ENCODE measurements at places on chromosomes 2 and 18.

DNA sequence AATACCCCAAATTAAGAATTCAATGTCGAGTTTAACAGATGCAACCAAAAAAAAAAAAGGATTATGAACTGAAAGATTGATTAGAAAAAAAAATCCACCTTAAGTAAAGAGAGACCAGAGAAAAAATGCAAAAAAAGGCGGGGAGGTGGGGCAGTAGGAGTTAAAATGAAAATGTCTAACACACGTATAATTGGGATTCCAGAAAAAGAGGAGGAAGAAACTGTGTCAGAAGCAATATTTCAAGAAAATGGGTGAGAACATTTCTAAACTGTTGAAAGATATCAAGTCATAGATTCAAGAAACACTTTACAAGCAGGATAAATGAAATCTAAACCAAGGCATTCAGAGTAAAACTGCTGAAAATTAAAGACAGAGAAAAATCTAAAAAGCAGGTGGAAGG is 226.9 kb downstream of the KLHL29 start:
- DNase-seq = no peak

DNA sequence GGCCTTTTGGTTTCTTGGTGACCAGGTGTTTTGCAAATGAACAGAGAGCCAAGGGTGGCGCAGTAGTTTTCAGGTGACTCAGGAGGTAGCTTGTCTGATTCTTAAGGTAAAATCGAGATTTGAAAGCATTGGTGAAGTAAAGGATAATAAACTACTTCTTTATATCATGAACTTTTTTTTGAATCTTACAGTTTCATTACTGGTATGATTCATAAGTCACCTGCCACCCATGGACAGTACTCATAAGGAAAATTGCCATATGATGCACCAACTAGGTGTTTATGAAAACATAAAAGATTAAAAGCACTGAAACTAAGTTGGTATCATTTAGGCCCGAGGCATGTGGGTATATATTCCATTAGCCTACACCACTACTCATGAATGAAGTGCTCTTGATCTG is 84.1 kb upstream of the MGAT5 start:
- no peak for DNase-seq

DNA sequence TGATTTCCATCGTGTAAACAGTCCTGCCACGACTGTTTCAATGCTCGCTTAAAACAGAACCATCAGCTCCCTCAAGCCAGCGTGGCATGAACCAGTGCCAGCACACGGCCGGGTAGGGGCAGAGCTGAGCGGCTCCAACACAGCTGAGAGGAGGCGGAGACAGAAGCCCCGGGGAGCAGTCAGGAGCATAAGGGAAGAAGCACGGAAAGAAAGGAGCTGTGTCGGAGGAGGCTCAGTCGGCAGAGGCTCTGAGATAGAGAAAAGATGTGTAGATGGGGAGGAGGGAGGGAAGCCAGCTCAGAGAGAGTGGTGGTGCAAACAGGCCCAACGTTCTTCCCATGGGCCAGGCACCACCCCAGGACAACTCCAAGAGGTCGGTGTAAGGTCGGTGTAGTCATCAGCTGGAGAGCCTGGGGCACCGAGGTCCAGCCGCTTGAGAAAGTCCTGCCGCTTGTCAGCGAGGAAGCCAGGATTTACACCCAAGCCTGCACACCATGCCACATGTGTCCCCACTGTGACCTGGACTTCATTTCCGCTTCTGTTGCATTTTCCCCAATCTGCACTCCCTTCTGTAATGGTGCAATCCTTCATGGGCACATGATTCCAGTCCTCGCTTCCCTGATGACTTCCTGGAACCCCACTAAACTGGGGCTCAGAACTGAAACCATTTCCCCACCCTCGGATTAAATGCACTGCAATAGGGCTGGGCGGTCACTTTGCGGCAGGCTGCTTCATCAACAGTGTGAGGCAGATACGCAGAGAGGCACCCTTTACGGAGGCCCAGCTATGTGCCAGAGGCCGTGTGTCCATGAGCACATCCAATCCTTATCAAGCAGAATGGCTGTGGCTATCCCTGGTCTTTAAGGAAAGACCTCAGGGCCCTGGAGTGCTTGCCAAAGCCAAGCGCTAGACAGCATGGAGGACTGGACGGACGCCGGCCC is 43.5 kb downstream of the CYP27C1 start:
- peak; percentile 23 for DNase-seq

GRCh38 chr2:189522435-189523151 is 58.0 kb downstream of the SLC40A1 start:
- no peak for DNase-seq

DNA sequence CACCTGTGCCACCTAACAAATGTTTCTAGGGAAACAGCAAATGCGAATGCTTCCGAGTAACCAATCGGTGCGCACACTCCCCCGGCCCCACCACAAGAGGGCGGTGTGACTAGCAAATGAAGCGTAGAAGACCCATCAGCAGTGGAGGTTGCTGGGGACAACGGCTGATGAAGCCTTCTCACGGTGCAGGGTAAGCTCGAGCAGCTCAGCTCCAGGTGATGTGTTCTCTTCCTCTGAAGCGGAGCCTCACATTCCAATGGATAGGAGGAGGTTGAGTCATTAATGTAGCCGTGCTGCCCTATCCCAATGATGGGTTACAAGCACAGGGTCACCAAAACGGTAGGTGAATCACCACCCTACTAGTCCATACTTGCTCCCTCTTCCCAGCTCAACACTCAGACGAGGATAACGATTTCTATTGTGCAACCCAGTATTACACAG is 127.6 kb upstream of the TWIST2 start:
- DNase-seq = peak; percentile 32

DNA sequence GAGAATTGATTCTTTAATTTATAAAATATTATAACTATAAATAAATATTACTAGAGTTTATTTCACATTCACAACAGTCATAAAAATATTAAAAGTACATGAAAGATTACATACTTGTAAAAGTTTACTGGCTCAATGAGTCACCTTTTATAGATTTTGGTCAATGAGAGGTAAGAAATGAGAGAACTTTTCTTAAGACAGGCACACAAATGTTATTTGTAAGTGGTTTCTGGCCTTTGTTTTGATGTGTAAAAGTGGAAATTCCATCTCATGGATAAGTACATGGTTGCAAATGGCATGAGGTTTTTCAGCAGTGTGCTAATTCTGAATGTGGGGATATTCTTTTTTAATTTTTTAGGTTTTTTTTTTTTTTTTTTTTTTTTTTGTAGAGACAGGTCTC is 63.8 kb downstream of the TTC27 start:
- DNase-seq = no peak

DNA sequence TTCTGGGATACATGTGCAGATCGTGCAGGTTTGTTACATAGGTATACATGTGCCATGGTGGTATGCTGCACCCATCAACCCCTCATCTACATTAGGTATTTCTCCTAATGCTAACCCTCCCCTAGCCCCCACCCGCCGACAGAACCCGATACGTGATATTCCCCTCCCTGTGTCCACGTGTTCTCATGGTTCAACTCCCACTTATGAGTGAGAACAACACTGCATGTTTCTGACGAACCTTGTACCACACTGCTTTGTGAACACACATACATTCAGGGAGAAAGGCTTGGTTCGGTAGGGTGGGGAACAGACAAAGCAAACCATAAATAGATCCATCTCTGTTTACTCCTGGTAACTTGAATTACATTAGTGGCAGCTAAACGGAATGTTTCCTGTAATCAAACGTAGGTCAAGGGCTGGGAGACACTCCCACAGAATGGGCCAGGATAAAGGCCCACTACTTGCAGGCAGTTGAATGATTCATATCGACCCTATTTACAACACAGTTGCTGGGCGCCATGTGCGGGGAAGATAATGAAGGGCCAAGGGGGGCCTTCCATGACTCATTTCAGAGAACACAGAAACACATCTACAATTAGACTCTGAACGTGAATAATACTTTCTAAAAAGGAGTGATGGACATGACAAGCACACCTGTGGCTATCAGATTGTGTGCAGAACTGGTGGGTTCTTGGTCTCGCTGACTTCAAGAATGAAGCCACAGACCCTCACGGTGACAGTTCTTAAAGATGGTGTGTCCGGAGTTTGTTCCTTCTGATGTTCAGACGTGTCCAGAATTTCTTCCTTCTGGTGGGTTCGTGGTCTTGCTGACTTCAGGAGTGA is 56.8 kb upstream of the KIDINS220 start:
- DNase-seq = no peak

GRCh38 chr18:65938592-65939372 is 188.0 kb downstream of the CDH7 start:
- DNase-seq = peak; percentile 49

DNA sequence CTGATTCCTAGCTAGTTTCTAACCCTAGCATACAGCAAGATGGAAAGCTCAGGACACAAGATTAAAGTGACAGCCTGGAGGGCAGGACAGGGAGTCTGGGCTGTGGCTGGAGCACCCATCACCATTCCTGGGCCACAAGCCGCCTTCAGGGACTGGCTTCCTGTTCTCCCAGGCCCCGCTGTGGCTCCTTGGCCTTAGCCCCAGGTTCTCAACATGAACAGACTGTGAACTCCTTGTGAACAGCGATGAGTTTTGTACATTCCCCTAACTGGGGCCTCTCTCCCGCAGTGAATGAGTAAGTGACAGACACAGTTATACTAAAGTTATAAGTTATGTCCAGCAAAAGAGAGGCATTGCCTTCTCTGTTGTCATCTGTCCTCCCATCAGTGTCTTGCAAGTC is 35.9 kb upstream of the SLC14A1 start:
- DNase-seq = no peak

GRCh38 chr2:143513081-143513480 is 383.9 kb downstream of the ARHGAP15 start:
- peak; percentile 54 for DNase-seq

DNA sequence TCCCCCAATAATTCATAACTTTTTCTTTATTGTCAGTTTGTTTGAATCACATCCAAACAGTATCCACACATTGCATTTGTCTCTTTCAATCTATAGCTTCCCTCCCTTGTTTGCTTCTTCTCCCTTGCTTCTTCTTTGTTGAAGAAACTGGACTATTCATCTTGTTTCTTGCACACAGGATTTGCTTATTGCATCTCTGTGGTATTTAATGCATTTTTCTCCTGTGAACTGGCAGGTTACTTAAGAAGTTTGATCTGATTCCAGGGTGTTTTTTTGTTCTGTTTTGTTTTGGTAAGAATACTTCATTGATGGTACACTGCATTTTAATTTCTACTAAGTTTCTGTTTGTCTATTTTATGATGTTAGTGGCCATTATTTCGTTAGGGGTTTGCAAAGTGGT is 166.8 kb downstream of the CAMKMT start:
- no peak for DNase-seq

GRCh38 chr2:180882959-180883358 is 97.4 kb upstream of the UBE2E3 start:
- no peak for DNase-seq

DNA sequence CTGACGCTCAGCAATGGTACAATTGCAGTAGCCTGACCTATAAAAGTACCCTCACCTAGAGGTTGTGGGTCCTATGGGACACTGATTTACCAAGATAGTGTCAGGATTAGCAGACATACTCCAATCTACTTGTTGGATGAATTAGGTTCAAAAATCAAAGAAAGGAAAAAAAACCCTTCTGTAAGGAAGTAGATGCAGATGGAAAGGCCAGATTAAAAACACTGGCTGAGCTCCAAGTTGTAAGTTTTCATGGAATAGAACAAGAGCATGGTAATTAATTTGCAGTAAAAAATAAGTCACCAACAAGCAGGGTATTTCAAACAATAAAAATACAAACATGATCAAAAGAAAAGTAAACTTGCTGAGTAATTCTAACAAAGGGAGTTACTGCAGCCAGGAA is 26.4 kb downstream of the IDH1 start:
- DNase-seq = no peak

DNA sequence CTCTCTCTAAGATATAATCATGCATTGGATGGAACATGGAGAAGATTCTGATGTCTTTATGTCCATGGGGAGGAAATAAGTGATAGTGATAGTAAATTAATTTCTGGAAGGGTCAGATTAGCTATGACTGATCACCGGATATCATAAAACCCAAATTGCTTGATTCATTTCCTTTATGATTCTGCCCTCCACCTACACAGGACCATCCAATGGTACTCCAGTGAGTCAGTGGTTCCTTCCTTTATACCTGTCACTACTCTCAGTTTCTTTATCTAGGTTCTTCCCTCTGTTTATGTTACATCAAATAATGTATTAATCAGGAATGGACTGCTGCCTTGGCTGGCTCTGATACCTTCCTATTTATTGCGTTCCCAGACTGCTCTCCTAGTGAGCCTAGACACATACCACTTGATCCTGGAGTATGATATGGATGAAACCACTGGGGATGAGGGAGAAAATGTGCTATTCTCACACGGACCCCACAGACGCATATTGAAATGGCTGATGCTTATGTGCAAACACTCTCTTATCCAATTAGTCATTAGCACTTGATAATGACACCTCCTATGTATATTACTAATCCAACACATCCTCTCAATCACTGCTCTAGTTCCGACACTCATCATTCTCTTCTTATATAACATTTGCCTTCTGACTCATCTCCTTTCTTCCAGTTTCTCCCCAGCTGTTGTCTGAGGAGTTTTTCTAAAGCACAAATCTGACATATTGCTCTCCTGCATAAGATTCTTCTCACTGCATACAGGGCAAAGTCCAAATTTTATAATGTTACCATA is 315.6 kb downstream of the INSIG2 start:
- DNase-seq = no peak

DNA sequence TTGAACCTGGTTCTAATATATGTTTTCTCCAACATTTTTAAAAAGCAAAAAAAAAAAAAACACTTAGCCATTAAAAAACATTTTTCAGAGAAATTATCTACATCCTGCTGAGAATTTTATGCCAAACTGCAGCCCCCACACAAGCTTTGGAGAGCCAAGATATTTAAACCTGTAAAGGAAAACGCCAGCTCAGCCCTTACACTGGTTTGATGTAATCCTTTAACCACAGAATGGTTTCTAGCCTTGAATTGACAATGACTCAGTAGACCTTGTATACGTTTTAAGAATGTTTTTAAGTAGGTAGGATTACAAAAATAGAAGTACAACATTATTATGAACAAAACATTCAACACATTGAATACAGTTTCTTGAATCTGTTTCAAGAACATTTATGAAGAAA is 113.6 kb downstream of the BABAM2 start:
- no peak for DNase-seq

DNA sequence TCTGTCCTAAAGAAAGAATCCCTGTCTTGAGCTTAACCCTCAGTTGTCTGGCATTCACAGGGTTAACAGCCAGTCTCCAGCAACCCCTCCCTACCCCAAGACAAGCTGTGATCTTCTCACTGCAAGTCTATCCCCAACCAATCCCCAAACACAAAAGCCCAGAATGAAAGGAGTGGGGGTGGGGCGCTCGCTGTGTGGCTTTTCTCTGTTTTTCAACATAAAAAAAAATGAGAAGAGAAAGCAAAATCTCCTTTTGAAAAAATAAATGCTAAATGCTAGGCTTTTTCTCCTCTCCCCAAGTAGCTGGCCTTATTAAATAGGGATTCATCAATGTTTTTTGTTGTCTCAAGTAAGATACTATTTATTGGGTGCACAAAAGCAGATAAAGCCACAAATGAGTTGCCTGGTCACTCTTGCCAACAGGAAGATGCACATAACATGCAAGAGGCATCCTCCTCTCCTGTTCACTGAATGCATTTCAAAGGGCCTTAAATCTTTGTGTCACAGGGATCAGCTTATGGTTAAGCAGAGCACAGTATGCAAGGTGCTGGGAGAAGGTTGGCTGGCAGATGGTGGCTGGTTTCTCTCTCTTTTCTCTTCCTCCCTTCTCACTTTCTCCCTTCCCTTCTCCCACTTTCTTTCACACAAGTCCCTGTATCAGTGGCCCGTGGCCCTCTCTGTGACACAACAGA is 225.6 kb downstream of the CMPK2 start:
- DNase-seq = no peak

Data from NCI-H1417 (cell line).